ENCODE measurements at places on chromosomes 5 and 9. TPM values are rescaled to one million over a fixed set of nuclear protein-coding genes. Genes with fewer than 3 reads are reported as not detected.

DNA sequence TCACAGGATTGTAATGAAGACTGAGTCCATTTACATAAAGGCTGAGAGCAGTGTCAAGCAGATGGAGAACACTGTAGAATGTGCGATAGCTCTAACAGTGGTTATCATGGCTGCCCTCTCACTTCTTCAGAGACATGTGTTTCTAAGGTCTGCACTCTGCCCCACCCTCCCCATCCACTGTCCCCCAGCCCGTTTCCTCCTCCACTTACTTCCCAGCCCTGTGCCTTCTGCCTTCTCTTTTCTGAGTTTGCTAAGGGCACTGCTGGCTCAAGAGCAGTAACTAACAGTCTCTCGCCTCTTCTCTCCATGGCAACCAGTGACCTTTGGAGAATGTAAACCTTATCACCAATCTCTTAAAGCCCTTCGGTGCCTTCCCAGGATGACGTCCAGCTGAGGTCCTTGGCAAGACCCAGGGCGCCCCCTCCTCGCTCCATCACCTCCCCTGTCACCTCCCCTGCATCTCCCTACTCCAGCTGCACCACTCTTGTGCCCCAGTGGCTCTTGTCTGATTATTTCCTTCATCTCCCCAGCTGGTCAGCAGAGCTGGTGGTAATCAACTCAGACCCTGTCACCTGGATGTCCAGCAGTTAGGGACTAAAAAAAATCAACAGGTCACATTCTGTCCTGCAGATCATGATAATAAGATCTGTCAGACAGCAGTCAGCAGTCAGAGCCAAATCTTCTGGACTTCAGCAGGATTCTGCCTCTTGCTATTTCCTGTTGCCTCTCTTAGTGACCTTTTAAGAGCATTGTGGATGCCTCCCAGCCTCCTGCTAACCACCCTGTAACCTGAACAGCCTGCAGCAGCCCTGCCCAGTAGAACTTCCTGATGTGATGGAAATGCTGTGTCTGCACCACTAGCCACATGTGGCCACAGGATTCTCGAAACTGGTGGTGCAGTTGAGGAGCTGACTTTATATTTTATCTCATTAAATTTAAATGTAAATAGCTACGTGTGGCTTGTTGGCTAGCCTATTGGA is 9.0 kb downstream of the FXN start:
- no peak for DNase-seq

EDIL3 gene
- total RNA-seq, result 12.0 TPM

DNA sequence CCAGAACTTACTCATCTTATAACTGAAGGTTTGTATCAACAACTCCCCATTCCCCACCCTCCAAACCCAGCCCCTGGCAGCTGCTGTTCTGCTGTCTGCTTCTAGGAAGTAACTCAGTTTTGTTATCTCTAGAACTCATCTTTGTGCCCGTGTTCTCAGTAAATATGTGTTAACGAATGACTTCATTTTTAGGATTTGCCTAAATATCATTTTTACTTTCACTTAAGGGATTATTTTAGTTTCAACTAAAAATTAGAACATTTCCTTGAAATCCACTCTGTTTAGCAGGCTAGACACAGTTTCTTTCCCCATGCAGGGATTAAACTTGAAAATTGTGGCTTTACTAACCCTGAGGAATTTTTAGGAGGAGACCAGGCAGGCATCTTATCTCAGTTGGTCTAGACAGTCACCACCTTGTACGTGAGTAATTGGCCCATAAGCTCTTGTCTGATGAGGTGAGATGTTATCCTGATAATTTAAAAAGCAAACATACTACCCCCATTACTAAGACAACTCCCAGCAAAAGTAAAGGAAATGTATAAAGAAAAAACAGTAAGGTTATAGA is 68.2 kb upstream of the TNFAIP8 start:
- no peak for DNase-seq

GRCh38 chr5:77852514-77853352 is 76.6 kb upstream of the TBCA start:
- DNase-seq, result peak; percentile 70

DNA sequence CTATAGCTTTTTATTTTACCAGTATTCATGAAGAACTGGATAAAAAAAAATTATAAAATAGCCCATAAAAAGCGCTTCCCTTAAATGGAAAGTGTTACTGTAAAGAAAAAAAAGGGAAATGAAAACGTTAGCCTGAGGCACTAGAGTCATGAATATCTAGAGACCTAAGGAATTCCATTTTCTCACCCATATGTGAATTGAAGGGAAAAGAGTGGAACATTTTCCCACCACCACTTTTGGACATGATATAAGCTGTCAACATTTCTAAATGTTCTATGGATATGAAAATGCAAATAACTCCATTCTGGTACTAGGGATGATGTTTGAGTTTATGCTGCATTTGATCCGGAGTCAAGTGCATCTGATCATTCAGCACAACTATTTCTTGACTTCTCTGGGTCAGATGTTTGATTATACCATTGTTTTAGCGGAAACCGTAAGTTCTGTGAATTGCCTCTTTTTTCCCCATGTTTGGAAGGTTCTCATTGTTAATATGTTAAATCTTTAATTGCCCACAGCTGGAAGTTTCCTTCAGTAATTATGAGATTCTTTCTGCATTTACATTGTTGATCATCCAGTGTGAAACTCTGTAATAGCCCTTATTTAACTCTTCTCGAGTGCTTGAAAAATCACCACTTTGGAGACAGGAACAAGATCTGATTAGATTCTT is 467.4 kb upstream of the SEMA6A start:
- no peak for DNase-seq

- no peak for DNase-seq
Measured at GRCh38 chr9:85536076-85536475, 205.7 kb downstream of the AGTPBP1 start.

SGCD gene
- 1.7 TPM for total RNA-seq

GRCh38 chr5:3124410-3124809 is 372.9 kb upstream of the IRX2 start:
- DNase-seq, result no peak

GRCh38 chr5:36630201-36631145 is 24.1 kb downstream of the SLC1A3 start:
- DNase-seq, result no peak

SPATA31E1 gene
- not detected for total RNA-seq

DNA sequence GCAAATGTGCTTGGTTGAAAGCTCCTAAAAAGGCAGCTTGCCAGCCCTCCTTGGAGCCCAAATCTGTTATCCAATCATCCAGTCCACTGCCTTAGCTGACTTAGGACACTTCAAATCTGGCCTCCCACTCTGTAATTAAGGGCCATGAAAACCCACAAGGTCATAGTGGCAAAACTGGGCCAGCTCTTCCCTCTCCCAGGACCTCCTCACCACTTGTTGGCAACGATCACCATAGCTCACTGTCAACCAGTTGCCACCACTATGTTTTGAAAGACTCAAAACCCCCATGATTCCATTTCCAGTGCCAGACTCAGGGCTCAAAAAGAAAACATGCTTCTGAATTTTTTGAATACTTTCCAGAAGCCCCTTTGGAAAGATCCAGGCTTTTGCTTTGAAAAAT is 107.5 kb downstream of the NREP start:
- DNase-seq, result no peak

DNA sequence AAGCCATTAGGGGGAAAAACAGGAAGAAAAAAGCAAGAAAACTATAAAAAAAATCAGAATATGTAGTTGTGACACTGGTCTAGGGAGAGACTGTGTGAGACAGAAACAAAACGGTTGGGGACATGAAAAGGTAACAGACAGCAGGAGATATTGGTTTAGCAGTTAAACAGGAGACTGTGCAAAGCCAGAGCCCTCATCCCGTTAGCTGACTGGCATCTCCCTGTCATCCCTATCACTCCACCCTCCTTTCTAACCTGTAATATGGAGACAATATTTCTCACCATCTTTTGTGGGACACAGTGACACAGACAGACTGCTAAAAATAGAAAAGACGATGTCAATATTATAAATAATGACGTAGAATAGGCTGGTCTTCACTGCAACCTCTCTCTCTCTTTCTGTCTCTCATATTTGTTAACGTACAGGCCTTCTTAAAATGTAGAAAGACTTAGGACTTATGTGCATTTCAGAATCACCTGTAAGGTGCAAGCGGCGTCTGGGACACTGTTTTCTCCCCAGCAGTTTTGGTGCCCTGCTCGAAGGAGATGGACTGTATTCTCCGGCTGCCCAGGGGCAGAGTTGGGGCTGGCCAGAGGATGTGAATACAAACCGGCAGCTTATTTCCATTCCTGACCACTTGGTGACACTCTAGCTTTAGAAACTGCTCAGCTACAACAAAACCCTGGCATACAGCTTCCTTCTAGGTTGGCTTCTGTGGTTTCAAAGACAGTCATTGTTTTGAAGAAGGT is 190.6 kb downstream of the MAT2B start:
- DNase-seq, result no peak

GRCh38 chr9:87909310-87910041 is 8.3 kb upstream of the SPATA31C1 start:
- DNase-seq, result no peak

DNA sequence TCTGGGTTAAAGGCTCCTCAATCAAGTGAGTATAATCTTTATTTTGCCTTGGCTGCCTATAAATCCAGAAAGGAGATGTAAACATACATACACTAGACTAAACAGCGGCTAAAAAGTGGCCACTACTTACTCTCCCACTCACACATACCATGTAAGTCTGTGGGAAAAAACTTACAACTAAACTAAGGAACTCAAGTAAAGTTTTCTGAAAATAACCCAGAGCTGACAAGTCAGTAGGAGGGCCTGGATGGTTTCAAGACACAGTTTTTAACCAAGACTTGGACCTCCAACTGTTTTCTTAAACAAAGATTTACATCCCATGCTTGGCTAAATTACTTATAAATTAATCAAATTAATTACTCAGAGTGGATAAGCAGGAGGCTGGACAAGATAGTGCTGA is 64.5 kb downstream of the CEP120 start:
- no peak for DNase-seq

JADE2 gene
- 11.4 TPM for total RNA-seq

DNA sequence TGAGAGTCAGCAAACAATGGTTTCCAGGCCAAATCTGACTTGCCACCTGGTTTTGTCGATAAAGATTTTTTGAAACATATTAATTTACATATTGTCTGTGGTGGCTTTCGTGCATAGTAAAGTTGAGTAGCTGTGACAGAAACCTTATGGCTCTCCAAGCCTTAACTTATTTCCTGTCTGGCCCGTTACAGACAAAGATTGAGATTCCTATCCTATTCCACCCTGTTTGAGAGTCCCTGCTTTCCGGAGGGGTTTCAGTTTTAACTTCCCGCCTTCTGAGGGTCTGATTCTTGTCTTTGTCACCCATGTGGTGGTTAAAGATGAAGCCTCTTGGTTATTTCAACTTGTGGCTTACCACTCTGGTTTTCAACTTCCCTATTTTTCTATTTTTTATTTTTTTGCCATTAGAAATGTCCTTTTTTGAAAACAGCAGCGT is 11.4 kb downstream of the OTULIN start:
- no peak for DNase-seq

CNTNAP3B gene
- 6.1 TPM for total RNA-seq

DNA sequence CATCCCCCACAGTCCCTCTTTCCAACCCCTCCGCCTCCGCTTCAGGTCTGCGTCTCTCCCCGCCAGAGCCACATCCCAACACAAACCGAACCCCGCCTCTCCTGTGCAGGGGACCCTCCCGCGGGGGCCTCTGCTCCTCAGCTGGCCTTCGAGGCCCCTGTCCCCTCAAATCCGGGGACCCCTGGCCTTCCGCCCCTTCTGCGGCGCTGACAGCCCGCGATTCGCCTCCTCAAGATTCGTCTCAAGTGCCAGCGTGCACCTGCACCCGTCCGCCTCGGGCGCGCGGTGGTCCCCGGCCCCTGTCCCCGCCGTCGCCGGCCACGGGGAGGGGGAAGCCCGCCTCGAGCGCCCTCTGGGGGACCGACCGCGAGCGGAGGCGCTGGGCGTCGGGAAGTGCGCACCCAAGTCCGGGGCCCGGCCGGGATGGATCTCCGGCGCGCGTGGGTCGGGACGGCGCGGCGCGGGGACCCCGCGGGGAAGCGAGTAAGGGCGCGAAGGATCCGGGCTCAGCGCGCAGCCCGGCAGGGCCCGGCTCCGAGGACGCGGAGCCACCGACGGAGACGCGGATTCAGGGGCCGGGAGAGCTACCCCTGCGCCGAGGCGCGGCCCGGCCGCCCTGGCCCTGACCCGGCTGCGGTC is 623 bp downstream of the FLT4 start:
- no peak for DNase-seq

DNA sequence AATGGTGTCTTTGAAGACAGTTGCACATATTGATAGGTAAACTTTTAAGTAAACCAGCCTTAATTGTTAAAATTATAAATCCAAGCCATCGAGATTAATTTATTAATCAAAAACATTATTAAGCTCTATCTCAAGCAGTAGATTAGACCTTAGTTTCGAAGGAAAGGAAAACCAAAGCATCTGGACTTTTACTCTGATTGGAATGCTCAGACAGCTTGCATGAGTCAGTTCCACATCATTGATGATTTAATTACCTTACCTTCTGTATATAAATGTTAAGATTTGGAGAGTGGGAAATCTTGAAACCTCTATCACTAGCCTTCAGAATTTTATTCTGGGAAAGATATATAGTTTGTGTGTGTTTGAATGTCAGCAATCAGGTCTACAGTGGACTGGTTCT is 23.9 kb downstream of the DCP2 start:
- DNase-seq, result no peak

GRCh38 chr5:107951309-107951708 is 280.6 kb upstream of the EFNA5 start:
- DNase-seq, result no peak

TRIM7 gene
- total RNA-seq, result not detected

- no peak for DNase-seq
Measured at GRCh38 chr5:9376363-9377117, 169.3 kb downstream of the SEMA5A start.

All from liver (tissue), 10 donors.